ENCODE measurements at places on chromosomes 4 and X.

DNA sequence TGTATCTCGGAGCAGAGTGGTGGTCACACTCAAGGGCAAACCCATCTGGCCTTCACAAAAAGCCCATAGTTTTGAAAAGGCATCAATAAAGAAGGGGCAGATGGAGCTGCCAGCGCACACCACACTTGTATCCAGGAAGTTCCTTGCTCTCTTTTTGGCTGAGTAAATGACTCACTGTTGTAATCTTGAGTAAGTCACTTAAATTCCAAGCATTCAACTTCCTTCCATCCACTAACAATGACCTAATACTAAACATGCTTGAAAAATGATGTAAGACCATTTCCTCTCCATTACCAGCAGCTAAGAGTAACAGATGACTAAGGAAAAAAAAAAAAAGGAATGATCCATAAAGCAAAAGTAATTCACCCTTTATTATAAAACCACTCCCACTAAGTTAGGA is 32.4 kb upstream of the MYOZ2 start:
- DNase-seq: peak; percentile 15
- H3K36me3 ChIP-seq: no peaks in the 10 kb centered on the region
- H3K27me3 ChIP-seq: no peaks in the 10 kb centered on the region
- H3K4me1 ChIP-seq: peaks cover 12% of the 10 kb centered on the region
- H3K4me3 ChIP-seq: no peak overlapping the region
- H3K27ac ChIP-seq: no peak overlapping the region

DNA sequence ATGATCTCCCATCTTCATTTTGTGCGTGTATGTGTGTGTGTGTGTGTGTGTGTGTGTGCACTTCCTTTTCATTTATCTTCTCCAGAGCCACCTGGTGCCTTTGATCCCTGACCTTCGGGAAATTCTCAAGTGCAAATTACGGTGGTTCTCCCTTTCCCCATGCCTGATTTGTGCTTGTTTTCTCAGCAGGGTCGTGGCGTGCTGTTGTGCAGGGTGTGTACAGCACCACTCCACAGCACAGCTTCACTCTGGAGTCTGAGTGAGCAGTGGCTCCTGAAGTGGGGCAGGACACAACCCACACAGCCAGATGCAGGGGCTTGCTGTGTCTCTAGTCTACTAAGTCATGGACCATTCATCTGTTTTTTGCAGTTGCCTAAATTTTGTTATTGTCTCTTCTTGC is 114.2 kb upstream of the TBC1D9 start:
- no peaks in the 10 kb centered on the region for H3K27me3 ChIP-seq
- H3K27ac ChIP-seq: no peak overlapping the region
- H3K4me3 ChIP-seq: no peak overlapping the region
- H3K4me1 ChIP-seq: no peaks in the 10 kb centered on the region
- no peak for DNase-seq
- H3K36me3 ChIP-seq: no peaks in the 10 kb centered on the region

DNA sequence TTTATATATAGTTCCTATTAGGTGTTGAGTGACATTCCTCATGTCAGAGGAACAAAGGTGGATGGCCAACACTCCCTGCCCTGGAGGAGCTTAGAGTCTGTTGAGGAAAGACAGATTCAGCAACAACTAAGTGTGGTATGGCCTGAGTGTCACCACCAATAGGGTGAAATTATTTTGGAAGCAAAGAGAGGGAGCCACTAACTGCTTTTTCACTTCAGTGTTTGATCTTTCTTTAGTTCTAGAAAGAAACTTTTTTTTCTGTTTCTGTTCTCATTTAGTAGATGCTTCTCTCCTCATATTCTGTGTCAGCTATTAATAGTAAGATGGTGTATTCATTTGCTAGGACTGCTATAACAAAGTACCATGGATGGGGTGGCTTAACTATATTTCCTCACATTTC is 81.5 kb downstream of the ARX start:
- no peak overlapping the region for H3K4me3 ChIP-seq
- H3K4me1 ChIP-seq: no peaks in the 10 kb centered on the region
- no peak overlapping the region for H3K27ac ChIP-seq

DNA sequence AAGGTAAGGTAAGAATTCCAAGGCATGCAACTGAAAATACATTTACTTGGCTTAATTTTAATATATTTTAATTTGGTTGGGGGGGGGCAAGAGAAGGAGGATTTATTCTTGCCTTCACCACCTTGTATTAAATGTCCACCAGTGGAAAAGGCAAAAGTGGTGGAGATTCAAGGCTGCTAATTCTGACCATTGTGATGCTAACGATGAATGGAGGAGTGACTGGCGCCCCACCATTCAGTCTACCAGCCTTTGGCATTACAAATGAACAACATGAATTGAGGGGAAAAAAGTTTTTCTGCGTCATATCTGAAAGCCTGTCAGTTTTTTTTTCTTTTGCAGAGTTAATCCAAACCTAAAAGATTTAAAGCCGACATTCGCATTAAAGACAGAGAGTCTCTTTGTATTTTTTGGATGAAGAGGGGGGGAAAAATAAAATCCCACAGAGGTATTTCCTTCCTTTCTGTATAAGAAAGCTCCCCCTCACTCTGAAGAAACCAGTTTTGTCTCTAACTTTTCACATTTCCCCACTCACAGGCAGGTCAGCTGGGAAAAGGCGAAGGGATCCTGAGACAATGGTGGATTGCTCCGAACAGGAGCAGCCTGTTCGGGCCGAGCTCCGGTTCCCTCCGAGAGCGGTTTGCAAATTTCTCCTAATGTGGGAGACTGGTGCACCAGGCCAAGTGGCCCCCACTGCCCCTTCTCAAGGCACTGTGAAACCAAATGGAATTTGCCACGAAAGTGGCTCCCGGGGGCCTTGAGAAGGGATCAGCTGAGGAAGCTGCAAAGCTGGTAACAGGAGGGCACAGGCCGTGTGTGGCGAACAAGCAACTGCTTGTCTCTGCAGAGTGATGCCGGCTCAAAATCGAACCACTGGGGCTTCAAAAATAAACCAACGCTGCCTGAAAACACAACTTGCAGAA is 28.1 kb downstream of the SHISA3 start:
- H3K27me3 ChIP-seq: no peaks in the 10 kb centered on the region
- no peak overlapping the region for H3K4me3 ChIP-seq
- H3K36me3 ChIP-seq: no peaks in the 10 kb centered on the region
- H3K27ac ChIP-seq: no peak overlapping the region

- no peaks in the 10 kb centered on the region for H3K36me3 ChIP-seq
- H3K4me3 ChIP-seq: no peak overlapping the region
- no peak for DNase-seq
- H3K27ac ChIP-seq: no peak overlapping the region
Measured at GRCh38 chr4:181662383-181662782, 580.8 kb upstream of the TENM3 start.

- H3K27me3 ChIP-seq: no peaks in the 10 kb centered on the region
- no peak overlapping the region for H3K27ac ChIP-seq
- H3K4me1 ChIP-seq: no peaks in the 10 kb centered on the region
- no peak overlapping the region for H3K4me3 ChIP-seq
Measured at GRCh38 chrX:30275498-30275897, 28.6 kb downstream of the MAGEB1 start.

DNA sequence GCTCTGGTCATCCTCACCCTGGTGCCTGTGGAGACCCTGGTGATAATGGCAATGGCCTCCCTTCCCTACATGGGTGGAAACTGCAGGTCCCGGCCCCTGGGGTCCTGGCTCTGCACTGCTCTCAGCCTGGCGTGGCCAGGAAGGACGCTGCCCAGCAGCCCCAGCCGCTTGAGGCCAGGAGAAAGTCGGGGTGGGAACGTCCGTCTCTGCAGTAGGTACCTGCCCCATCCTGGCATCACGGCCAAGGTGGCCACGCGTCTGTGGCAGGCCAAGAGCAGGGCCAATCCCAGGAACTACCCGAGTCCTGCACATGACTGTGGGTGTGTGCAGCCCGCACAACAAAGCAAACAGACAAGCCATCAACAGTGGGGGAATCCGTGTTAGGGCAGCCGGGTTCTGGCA is 33.8 kb downstream of the FGFRL1 start:
- peak; percentile 39 for DNase-seq
- H3K4me1 ChIP-seq: peaks cover 35% of the 10 kb centered on the region
- no peak overlapping the region for H3K27ac ChIP-seq
- peaks cover 3% of the 10 kb centered on the region for H3K27me3 ChIP-seq
- no peak overlapping the region for H3K4me3 ChIP-seq

- no peaks in the 10 kb centered on the region for H3K36me3 ChIP-seq
- no peaks in the 10 kb centered on the region for H3K4me1 ChIP-seq
- H3K27me3 ChIP-seq: no peaks in the 10 kb centered on the region
- no peak overlapping the region for H3K27ac ChIP-seq
Measured at GRCh38 chr4:80322716-80323115, 12.8 kb upstream of the CFAP299 start.

DNA sequence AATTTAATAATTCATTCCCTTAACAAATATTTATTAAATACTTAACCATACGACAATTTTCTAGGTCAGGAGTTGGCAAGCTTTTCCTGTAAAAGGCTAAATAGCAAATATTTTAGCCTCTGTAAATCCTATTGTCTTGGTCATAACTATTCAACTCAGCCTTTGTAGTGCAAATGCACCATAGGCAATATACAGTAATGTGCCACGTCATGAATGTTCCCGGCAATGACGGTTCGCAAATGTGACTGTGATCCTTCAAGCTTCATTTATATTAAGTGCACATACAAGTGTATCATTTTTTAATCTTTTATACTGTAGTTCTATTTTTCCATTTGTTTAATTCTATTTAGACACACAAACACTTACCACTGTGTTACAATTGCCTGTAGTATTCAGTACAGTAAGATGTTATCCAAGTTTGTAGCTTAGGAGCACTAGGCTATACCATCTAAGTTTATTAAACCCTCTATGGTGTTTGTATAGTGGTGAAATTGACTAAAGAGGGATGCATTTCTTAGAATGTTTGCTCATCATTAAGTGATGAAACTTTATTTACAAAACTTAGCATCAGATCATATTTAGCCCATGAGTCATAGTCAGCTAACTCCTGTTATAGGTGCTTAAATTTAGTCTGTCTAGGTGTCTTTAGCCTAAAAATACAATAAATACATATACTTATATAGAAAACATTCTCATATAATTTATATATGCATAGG is 553.6 kb downstream of the STPG2 start:
- no peak for DNase-seq
- no peaks in the 10 kb centered on the region for H3K36me3 ChIP-seq
- no peaks in the 10 kb centered on the region for H3K4me1 ChIP-seq
- no peak overlapping the region for H3K4me3 ChIP-seq
- no peak overlapping the region for H3K27ac ChIP-seq

DNA sequence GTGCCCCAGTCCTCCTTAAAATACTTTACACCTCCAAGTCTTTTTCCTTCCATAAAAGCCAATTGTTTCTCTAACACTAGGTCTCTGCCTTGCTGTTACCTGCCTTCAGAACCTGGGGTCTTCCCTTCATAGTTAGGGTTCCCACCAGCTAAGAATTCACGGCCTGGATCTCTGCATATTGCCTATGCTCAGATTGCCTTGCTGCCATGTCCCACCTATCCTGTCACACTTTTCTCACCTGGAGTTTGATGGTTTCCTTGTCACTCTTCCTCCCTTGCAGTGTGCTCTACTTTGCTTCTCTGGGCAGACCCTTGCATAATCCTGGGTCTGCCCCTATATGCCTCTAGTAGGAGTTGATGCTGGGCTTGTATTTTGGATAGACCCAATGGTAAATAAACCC is 36.6 kb upstream of the TMPRSS11E start:
- H3K36me3 ChIP-seq: no peaks in the 10 kb centered on the region
- H3K27ac ChIP-seq: no peak overlapping the region
- no peak for DNase-seq
- no peaks in the 10 kb centered on the region for H3K27me3 ChIP-seq
- no peaks in the 10 kb centered on the region for H3K4me1 ChIP-seq

DNA sequence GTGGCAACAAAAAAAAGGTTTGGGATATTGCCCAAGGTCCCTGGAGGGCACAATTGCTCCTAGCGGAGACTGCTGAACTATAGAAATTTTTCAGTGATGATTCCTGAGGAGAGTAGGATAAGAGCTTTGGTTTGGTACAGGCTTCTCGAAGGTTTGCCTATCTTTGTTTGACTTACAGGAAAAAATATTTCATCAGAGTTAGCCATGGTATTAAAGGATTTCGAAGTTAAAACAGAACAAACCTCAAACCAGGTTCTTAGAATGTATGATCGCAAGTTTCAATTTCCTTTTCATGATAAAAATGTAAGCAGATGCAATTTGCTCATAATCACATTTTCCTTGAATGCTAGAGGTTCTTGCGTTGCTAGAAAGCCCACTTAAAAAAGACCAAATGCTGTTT is 1.7 kb downstream of the EGFL6 start:
- DNase-seq: no peak
- H3K27ac ChIP-seq: no peak overlapping the region
- H3K4me1 ChIP-seq: peaks cover 5% of the 10 kb centered on the region
- no peaks in the 10 kb centered on the region for H3K36me3 ChIP-seq

- H3K4me3 ChIP-seq: no peak overlapping the region
- no peaks in the 10 kb centered on the region for H3K36me3 ChIP-seq
- H3K4me1 ChIP-seq: no peaks in the 10 kb centered on the region
- H3K27ac ChIP-seq: no peak overlapping the region
Measured at GRCh38 chr4:142064181-142064580, 427.8 kb downstream of the IL15 start.

DNA sequence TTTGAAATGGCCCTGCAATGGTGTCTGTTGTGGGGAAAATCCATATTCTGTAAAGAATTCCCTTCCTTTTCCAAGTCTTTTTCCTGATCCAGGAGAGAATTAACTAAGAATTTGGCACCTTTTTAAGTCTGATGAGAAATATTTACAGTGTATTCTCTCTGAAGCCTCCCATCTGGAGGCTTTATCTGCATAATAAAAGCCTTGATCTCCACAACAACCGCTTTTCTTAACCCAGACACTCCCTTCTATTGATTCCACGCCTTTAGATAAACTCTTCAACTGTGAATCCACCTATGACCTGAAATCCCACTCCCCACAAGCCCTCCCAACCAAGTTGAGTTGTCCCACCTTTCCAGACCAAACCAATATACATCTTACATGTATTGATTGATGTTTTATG is 43.1 kb upstream of the TMPRSS11E start:
- no peaks in the 10 kb centered on the region for H3K4me1 ChIP-seq
- no peak for DNase-seq
- H3K27ac ChIP-seq: no peak overlapping the region
- no peaks in the 10 kb centered on the region for H3K36me3 ChIP-seq
